Endodermal cell (in vitro differentiated cells): ENCODE measurements at places on chromosomes 16 and 17. TPM values are rescaled to one million over a fixed set of nuclear protein-coding genes. Genes with fewer than 3 reads are reported as not detected.
A peak's percentile ranks its signal among the peaks of the same experiment; 100 is the strongest.

- DNase-seq = no peak
Measured at GRCh38 chr17:51352798-51353197, 92.5 kb downstream of the UTP18 start.

DNA sequence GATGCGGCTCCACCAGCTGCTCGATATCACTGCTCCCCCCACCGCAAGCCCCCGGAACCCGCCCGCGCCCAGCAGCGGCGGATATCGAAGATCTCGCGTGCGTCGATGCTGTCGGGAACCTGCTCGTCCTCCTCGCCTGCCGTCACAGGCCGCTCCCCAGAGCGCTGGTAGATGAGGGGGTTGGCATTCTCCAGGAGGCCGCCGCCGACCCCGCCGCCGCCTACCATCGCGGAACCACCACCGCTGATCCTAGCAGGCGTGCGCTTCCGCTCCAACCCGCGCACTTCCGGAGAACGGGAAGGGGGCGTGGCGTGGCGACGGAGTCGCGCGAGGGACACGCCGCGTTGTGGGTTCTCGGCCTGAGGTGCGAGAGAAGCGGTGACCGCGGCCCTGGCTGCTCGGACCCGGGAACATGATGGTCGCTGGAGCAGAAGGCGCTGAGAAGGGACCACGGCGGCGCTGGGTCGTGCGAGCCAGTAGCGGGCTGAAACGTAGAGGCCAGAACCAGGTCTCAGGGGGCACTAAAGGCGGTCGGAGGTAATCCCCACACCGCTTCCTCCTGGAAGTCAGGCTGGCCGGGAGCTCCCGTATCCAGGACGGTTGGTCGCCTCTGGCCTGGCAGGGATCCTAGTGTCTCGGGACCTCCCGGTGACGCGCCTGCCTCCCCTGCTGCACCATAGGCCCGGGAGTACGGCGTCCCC, at the start of gene CIAO2B:
TSS of gene CIAO2B (minus strand) at position 265 of the 701 bp plus-strand sequence. CDS start at position 227, 38 bp downstream.
- DNase-seq = peak; percentile 90

CCDC144A gene
- 0.73 to 1.3 TPM (median 0.90 TPM) in 3 replicates for total RNA-seq

- DNase-seq = peak; percentile 71
Measured at GRCh38 chr16:85206472-85207356, 94.4 kb upstream of the CIBAR2 start.

- no peak for DNase-seq
Measured at GRCh38 chr16:53707671-53708070, 3.7 kb downstream of the FTO start.

DNA sequence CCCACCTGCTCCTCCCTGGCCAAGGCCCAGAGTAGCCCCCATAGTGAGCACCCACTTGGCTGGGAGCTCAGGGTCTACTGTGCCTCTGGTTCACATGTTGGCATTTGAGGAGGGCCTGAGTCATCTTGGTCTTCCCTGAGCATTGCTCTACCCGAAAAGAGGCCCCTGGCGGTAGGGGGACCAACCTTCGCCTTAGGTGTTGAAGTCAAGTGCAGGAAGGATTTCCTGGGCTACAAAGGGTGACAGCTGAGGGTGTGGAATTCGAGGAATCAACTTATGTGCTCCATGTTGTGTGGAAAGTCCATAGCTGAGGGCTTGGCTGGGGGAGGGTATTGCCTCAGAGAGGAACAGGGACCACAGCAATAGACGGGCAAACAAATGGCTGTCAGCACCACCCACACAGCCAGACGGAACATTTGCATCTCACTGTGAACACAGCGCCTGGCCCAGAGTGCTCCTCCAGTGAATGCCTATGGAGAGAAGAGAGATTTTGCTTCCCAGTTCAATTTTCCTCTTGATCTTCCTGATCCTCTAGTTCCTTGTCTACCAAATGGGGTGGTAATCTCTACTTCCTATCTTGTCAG, 35.6 kb upstream of the NGFR start:
- DNase-seq = peak; percentile 94

DNA sequence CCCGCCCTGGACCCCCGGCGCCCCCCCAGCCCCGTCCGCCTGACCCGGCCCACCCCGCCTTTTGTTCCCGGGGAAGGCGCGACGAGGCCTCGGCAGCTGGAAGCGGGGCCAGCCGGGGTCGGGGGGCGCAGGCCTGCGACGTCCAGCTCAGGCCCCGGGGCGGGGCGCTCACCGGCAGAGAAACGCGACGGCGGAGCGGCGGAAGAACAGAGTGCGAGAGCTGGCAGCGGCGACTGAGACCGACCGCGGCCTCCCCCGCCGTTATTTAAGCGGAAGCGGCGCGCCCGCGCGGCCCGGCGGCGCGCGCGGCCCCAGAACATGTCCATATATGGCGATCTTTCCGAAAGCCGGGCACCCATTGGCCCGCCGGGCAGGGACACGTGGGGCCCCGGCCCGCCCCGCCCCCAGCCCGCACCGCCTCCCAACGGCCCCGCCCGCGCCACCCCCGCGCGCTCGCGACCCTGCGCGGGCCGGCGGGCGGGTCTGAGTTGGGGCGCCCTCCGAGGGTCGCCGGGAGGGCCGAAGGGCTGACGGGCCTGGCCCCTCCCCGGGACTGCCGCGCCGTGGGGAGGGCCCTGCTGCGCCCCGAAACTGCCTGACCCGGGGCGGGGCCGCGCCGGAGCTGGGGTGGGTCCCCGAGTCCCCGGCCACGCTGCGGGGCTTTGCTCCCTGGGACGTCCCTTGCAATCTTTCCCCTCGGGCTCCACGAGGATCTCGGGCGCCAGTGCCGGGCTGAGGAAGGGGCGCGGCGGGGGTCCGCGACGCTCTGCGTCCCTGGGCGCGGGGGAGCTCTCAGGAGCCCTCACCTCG, at the start of gene ACTG1:
TSS of gene ACTG1 (minus strand) at position 238 of the 810 bp plus-strand sequence. CDS start 445 bp downstream, outside the sequence.
- peak; percentile 97 for DNase-seq

DNA sequence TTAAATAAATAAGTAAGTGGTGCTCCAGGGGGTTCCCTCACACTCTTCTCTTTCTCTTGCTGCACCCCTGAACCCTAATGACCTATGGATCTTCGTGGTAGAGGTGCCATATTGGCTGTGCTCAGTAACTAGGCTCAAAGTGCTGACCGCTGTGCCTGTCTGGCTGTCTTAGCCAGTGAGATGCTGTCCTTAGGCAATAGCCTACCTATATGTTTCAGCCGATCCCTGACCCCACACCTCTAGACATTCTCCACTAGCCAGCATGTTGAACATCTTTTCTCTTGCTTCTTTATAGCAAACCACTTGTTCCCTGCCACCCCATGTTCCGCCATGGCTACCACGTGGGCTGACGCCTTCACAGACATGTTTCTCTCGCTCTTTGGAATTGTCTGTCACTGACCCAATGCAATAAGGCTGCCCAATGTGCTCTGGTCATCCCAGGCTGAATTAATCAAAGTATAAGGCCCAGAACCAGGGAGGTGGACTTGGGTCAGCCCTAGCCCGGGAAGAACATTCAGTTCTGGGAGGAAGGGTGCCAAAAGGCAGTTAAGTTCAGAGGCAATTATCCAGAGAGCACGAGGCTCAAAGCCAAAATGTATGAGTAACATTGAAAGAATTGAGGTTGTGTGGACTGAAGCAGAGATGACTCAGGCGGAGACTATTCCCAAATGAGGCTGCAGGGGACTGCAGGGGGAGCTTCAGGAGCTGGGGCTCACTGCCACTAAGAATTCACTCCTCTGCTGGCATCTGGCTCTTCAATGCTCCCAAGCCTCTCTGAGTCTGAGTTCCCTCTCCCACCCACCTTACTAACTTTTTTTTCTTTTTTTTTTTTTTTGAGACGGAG, 28.7 kb upstream of the TNRC6A start:
- peak; percentile 80 for DNase-seq

- no peak for DNase-seq
Measured at GRCh38 chr17:63523253-63523855, at the start of gene KCNH6. Gene KCNH6, plus strand, starts transcription at chr17:63523358. Its CDS starts 56 bp downstream, at chr17:63523414.

DNA sequence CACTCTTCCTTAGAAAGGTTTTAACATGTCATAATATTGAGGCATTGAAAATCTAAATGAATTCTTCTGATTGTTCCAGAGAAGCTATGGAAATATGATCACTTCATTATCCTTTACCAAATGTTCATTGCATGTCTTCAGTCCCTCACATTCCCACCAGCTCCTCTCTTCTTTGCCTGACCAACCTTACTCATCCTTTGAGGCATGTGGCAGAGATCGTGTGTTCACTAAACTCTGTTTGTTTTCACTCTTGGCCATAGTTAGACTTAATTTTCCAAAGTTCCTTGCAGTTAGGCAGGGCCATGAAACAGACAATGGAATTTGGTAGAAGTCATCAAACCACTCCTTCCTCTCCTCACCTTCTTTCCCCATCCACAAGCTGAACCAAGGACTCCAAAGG, 266.5 kb upstream of the HSBP1 start:
- DNase-seq = no peak

DNAH2 gene
- 0.42 and 0.54 TPM in 2 replicates for total RNA-seq

GRCh38 chr17:30253312-30253711, 17.8 kb upstream of the SLC6A4 start:
- no peak for DNase-seq

- DNase-seq = no peak
Measured at GRCh38 chr17:48385319-48385718, 44.7 kb downstream of the SKAP1 start.

- DNase-seq = no peak
Measured at GRCh38 chr17:55149485-55149884, 115.3 kb upstream of the HLF start.

DCXR gene
- total RNA-seq = 73.8 to 95.1 TPM (median 78.2 TPM) in 3 replicates

GRCh38 chr17:34532281-34533065, 46.9 kb upstream of the TMEM132E start:
- DNase-seq = no peak

TMEM204 gene
- total RNA-seq = not detected in 2 replicates

DNA sequence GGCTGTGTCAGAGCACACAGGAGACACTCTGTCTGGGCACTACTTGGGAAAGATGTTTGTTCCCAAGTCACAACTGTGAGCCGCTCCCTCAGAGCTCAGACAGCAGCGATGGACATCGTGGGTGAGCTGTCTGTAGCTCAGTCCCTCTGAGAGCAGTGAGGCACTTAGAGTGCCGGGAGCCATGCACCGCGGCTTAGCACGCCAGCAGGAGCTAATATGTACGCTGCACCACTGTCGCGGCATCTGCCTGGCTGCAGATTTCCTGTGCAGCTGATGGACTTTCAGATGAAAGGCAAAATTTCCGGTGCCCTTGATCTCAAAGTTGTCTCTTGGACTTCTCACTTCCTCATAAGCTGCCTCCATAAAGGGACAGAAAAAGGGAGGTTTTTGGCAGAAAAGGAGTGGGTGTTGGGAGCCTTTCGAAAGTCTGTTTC, 92.8 kb upstream of the ZNF469 start:
- DNase-seq = no peak

NPIPA5 gene
- 3.7 and 4.7 TPM in 2 replicates for total RNA-seq

GRCh38 chr16:4313563-4314531, 2.0 kb upstream of the GLIS2 start:
- peak; percentile 93 for DNase-seq

GRCh38 chr17:30104575-30105339, 11.9 kb upstream of the NSRP1 start:
- DNase-seq = peak; percentile 94

DNA sequence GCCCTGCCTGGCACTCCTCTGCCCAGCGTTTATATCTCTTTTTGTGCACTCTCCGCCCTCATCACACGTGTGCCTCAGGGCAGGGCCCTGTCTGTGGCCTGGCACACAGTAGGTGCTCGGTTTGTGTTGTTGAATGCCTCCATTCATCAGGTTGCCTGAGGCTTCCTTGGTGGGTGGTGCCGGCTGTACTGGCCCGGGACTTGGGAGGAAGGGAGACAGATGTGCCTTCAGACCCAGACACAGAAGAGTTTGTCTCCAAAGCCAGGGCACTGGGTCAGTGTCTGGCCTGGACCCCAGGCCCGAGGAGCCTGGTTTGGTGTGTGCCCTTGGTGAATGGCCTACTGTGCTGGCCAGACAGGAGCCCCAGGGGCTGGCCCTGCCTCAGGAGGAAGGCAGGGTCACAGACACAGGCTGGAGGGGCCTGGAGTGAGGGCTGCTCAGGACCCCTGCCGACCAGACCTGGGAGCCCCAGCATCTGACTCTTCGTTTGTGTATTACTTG, 71.6 kb downstream of the RAI1 start:
- DNase-seq = peak; percentile 82

ABCA9 gene
- total RNA-seq = not detected in 2 replicates

DNA sequence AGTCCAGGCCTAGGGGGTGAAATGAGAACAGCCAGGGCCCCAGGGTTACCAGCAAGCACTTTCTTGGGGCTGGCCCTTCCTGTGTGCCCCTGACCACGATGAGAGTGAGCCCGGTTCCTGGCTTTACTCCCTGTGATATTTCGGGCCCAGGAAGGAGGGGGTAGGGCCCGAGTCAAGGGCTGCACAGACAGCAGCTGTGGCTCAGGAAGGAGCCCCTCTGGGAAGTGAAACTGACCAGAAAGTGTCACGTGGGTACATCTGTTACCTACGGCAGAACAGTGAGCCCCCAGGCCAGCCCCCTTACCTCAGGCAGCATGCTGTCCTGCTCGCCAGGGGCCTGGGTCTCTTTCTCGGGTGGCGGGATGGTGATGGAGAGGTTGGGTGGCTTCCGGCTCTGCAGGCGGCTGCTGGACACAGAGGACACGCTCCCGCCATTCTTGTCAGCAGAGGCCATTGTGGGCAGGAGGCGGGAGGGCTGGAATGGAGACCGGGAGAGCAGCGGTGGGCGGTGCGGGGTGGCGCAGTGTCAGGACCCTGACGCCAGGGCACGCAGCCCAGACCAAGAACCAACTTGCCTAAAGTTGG, 13.8 kb downstream of the AANAT start:
- DNase-seq = no peak

CMTM4 gene
- total RNA-seq = 59.3 and 68.2 TPM in 2 replicates

NACA2 gene
- not detected in 2 replicates for total RNA-seq

KRTAP2-2 gene
- not detected in 3 replicates for total RNA-seq

GRCh38 chr17:80428363-80428762, 13.4 kb downstream of the ENDOV start:
- DNase-seq = no peak

GRCh38 chr16:57143149-57143921, 42.5 kb downstream of the PSME3IP1 start:
- DNase-seq = no peak

DNA sequence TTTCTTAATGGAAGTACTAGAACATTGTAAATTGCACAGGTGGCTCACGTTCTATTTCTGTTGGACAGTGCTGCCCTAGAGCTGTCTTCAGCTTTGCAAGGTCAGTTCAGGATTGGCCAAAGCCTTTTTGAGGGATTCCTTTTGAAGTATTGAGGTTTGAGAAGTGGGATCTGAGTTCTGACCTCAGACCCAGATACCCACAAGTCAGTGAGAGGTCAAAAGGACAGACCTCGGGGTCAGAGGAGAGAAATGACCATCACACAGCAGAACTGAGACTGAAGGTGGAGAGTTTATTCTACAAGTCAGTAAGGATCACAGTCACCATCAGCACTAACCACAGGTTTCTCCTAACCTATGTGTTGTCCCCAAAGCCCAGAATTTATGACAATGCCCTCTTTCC, 1.7 kb downstream of the ACSM5 start:
- DNase-seq = no peak

DNA sequence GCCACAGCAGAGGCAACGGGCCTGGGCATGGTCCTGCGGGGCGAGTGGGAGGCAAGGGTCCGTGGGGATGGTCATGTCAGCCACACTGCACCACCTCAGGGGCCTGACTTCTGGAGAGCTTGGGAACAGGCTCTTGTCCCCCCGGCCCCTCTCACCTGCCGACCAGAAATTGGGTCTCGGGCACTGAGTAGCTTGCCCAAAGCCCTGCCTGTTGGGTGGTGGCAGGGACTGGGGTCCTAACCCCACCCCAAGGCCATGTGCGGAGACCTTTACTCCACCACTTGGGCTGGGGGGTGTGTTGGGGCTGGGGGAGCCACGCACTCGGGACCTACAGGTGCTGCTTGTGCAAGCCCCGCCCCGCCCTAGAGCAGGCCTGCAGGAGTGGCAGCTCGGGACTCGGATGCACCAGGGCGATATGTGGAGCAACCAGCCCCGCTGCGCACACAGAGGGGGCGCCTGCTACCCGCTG, 24.2 kb upstream of the CHMP6 start:
- no peak for DNase-seq
